ENCODE measurements at places on chromosomes 6 and 20.

DNA sequence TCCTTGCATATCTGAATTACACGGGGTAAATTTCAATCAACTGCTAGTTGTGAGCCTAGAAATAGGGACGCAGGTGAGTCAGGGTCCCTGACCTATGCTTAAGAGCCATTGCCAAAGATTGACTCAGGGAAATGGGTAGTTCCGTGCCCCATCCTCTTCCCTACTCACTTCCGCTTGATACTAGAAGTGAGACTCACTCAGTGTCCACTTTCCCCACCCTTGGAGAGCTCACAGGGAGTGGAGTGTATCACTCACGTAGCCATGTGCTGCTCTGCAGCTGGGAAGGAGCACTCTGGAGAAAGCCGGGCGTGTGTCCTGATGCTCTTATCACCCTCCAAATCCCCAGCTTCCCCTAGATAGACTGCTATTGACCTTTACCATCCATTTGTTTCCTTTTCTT lies 543 bp upstream of the MUC22 start:
- H3K36me3 ChIP-seq = peaks cover 2% of the 10 kb centered on the region
- H3K27ac ChIP-seq = no peak overlapping the region
- DNase-seq = no peak
- peaks cover 66% of the 10 kb centered on the region for H3K27me3 ChIP-seq
- H3K4me1 ChIP-seq = peaks cover 29% of the 10 kb centered on the region

GRCh38 chr6:27755768-27756167 lies 156.4 kb downstream of the OR2B2 start:
- H3K4me3 ChIP-seq = peak overlapping the region; percentile 94
- H3K27ac ChIP-seq = no peak overlapping the region
- peaks cover 50% of the 10 kb centered on the region for H3K4me1 ChIP-seq
- no peaks in the 10 kb centered on the region for H3K27me3 ChIP-seq
- peaks cover 2% of the 10 kb centered on the region for H3K36me3 ChIP-seq
- no peak for DNase-seq

DNA sequence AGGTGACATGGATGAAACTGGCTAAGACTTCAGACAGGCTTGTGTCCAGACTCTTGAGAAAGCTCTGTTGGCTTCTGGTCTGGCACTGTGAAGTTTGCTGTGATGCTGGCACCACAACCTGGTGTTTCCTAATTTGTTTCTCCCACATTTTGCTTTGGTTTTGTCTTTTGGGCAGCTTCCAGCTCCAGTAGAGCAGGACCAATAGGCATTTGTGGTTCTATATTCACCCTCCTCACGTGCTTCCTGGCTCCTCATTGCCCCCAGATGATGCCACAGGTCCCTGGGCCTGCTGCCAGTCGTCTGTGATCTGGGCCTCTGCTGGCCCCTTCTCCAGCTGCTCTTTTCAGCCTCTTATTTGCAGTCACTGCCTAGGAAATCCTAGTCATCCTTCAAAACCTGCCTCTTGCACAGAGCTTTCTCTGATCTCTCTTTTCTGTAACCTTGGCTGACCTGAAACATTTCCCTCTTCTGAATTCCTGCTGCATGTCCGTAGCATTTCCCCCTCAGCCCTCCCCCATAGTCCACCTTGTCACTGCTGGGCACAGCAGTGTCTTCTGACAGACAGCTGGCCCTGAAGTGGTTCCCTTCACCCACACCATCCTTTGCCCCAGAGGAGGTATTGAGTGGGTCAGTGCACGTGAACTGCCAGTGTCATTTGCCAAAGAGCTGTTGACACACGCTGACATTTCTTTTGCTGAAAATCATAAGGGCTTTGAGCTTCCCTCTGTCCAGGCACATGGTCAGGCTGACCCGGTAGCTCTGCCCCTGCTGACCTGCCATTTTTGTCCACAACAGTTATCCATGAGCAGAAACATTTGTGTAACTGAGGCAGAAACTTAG lies 63.0 kb downstream of the PTPN1 start:
- H3K4me1 ChIP-seq = peaks cover 80% of the 10 kb centered on the region
- H3K27ac ChIP-seq = peak overlapping the region; percentile 85
- peaks cover 16% of the 10 kb centered on the region for H3K36me3 ChIP-seq
- H3K27me3 ChIP-seq = no peaks in the 10 kb centered on the region
- no peak for DNase-seq
- no peak overlapping the region for H3K4me3 ChIP-seq

DNA sequence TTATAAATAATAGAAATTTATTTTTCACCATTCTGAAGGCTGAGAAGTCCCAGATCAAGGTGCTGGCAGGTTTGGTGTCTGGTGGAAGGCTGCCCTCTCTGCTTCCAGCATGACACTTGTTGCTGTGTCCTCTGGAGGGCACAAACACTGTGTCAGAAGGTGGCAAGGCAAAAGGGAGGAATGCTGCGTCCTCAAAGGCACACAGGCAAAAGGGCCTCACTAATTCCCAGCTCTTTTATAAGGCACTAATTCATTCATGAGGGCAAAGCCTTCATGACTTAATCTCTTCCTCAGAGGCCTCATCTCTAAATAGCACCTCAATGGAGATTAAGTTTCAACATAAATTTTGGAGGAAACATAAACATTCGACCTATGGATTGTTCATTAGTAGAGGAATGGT lies 209.5 kb upstream of the SMLR1 start:
- no peak overlapping the region for H3K4me3 ChIP-seq
- peaks cover 44% of the 10 kb centered on the region for H3K4me1 ChIP-seq
- H3K27ac ChIP-seq = no peak overlapping the region
- DNase-seq = no peak

DNA sequence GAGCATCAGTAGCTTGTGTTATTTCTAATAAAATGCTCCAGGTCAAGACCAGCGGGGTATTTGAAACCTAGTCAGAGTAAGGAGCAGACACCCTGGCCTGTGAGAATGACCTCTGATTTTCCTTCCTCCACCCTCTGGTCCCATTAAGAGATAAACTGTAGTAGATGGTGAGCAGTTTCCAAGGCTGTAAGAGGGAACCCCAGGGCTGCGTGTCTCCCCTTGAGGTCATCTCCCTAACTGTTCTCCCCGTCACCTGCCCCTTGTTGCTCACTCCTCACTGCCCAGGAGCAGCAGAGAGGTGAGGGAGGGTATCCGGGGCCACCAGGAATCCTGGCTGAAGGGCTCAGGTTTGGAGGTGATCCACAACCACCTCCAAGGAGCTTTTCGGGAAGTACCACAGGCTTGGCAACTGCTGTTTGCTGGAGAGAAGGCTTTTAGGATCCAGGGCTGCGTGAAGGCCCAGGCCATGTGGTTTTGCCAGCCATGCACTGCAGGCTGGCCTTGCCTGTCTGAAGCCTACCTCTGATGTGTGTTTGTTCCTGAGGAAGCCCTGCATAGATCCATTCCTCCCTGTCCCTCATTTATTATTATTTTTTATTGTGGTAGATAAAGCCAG lies 62.5 kb downstream of the RREB1 start:
- H3K27me3 ChIP-seq = no peaks in the 10 kb centered on the region
- no peak for DNase-seq
- H3K4me1 ChIP-seq = peaks cover 26% of the 10 kb centered on the region
- H3K4me3 ChIP-seq = no peak overlapping the region
- H3K27ac ChIP-seq = no peak overlapping the region
- H3K36me3 ChIP-seq = no peaks in the 10 kb centered on the region

GRCh38 chr6:43916924-43917877 lies 147.2 kb downstream of the VEGFA start:
- no peak overlapping the region for H3K4me3 ChIP-seq
- DNase-seq = no peak
- H3K27ac ChIP-seq = no peak overlapping the region
- H3K36me3 ChIP-seq = no peaks in the 10 kb centered on the region
- H3K27me3 ChIP-seq = no peaks in the 10 kb centered on the region

DNA sequence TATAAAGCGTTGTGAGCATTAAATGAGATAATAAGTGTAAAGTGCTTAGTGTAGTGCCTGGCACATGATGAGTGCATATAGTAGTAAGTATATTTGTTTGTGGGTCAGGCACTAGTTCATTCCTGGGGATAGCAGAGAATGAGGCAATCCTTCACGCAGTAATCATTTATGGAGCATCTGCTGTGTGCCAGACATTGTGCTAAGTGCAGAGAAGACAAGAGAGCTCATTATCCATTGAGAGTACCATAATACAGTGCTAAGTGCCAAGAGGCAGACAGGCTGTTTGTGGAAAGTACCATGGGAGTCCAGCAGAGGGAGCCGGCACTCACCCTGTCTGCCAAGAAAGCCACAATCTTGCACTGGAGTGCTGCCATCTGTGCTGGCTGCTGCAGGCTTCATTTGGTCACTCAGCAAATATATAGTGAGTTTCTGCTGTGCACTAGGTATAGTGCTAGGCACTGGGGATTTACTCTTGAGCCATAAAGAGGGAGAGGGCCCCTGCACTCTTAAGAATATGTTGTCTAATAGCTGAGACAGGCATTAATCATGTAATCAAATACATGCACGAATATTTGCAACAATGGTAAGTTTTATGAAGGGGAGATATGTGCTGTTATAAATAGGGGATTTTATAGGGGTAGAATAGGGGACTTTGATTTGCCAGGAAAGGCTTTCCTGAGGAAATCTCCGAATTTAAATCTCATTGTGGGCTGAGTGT lies 12.9 kb upstream of the MROH8 start:
- peak overlapping the region; percentile 33 for H3K27ac ChIP-seq
- peaks cover 5% of the 10 kb centered on the region for H3K36me3 ChIP-seq
- DNase-seq = peak; percentile 72
- H3K27me3 ChIP-seq = no peaks in the 10 kb centered on the region

DNA sequence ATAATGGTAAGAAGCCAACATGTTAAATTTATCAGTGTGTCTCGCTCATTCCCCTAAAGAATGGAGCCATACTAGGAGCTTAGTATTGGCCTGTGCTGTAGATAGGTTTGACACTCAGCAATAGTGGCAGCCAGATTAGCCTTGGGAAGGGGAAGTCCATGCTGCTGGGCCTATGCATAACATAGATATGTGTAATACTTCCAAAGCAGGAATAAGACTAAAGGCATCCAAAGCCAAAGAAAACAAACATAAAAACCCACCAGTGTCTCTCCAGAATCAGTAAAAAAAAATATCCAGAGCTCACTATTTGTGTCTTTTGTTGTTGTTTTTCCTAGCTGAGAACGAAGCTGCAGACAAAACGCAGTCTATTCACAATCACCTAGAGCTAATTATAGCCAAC lies 104.2 kb upstream of the STXBP5 start:
- H3K36me3 ChIP-seq = no peaks in the 10 kb centered on the region
- no peak overlapping the region for H3K27ac ChIP-seq
- no peak for DNase-seq
- peaks cover 9% of the 10 kb centered on the region for H3K4me1 ChIP-seq
- no peak overlapping the region for H3K4me3 ChIP-seq

Measured in activated T-cell treated with anti-CD3 and anti-CD28 coated beads, Interleukin-2, amount 50 U/mL, for 72 hours (primary cell).